ENCODE measurements at places on chromosomes 12 and 14.

GRCh38 chr14:70735043-70735442, 74.3 kb downstream of the MAP3K9 start:
- no peak for DNase-seq

GRCh38 chr14:33777681-33778080, 173.2 kb downstream of the EGLN3 start:
- DNase-seq, result no peak

DNA sequence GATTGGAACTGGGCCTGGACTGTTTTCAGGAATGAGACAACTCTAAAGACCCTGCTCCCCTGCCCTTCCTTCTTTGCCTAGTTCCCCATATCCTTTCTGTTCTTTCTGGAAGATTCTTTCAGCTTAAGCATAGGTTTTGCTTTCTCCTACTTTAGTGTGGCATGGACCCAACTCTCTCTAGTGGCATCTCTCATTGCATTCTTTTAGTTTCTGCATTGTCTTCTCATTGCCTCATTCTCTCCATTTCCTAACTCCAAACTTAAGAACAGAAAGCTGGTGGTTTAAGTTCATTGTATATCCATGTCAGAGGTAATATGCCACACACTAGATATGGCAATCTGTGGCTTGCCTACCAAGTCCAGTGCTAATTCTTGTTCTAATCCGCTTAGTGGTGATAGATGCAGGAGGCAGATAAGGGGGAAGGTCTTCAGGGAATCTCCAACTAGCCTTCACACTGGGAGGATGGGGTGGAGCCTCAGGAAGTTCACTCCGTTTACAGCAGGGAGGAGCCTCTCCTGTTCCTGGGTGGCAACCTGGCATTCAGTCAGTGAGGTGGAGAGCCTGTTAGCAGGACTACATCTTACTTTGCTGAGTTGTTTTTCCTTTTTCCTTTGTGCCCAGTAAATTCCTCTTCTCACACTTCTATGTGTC, 165.1 kb upstream of the LMNTD1 start:
- DNase-seq, result no peak

- no peak for DNase-seq
Observed at GRCh38 chr12:45458854-45459807, 243.2 kb downstream of the ANO6 start.

DNA sequence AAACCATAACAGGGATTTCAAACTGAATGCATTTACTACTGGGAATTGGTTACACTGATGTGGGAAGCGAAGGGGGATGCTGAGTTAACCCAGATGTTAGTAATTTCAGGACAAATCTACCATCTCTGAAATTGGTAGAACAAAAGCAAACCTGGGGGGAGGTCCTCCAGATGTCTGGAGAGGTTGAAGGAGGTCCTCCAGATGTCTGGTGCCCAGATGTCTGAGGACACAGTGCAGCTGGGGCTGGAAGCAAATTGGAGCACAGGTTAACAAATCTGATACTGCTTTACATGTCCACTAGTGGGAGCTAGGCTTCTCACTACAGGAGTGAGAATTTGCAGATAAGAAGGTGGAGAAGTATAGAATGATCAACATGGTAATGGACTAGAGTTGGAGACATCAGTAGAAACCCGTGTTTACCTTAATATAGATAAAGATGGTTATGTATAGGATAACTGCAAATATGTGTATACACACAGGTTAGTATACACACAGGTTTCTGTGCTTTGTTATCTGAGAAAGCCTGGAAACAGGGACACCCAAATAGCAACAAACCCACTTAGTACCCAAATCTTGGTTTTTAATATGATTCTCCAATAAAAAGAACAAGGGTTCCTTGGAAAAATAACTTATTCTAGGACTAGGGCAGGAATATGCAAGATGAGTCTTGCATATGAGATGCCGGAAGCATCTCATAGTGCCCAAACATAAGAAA, 162.5 kb downstream of the C12orf50 start:
- peak; percentile 74 for DNase-seq

DNA sequence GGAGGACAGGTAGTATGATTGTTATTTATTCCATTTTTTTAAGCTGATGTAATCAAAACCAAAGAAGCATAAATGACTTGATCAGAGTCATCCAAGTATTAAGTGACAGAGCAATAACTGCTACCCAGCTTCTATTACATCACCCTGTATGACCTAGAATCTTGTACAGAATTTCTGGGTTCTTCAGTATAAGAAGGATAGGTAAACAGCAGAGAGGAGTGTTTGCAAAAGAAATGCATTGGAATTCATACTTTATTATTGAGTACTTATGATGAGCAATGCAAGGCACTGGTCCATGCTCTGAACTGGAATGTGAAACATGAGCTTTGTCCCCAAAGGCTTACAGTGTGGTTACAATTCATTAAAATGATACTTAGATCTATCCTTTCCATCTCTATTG, 916.8 kb downstream of the DIO2 start:
- DNase-seq, result no peak
